ENCODE measurements at places on chromosomes 7 and 10. TPM values are rescaled to one million over a fixed set of nuclear protein-coding genes. Genes with fewer than 3 reads are reported as not detected.

DNA sequence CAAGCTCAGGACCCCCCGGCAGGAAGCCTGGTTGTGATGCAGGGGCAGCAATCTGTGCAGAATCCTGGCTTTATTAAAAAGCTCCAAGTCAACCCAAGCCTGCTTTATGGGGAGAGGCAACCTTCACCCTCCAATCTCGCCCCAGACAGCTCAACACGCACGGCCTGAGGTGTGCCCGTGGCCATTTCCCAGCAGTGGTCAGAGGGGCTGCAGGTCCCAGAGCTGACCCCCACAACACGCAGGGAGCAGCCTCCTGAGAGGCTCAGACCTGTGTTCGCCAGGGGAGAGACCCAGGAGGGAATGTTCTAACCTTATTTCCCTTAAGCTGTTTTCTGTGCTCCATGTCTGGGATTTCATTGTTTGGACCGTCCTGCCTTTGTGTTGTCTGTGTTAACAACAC is 108.2 kb downstream of the CTBP2 start:
- DNase-seq: no peak

DNA sequence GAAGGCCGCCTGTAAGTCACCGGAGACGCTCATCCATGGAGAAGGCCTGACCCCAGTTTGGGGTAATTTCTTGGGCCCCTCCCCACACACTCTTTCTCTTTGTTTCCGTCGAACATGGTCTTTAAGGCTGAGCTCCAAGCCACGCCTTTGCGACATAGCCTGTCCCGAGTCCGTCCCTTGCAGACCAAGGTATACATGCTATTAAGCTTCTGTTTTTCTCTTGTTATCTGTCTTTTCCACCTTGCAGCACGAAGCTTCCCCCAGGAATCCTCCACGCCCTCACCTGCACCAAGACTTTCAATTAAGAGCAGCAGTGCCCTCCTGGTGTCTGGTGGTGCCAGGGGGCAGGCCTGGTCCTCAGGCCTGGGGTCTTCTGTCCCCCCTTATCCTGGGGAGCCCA is 4.2 kb upstream of the FAM20C start:
- DNase-seq: no peak

GRCh38 chr7:139874302-139874629 is 45.2 kb downstream of the TBXAS1 start:
- DNase-seq: no peak

- no peak for DNase-seq
Measured at GRCh38 chr10:123241391-123242141, 87.4 kb downstream of the BUB3 start.

DNA sequence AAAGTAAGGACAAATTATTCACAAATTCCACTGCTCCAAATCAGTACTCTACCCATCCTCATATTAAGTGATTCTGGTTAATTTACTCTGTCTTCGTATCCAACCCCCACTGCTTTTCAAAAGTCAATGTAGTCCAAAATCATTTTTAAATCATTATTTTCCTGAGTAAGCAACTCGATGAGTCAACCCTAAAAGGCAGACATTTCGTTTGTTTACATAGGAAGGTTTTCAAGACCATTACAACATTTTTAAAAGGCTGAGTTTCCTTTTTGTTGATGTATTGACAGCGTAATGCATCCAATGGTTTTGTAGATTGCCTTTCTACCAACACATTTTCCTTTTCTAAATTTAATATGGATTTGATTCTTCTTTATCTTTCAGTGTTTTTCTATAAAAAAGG is 523.0 kb upstream of the ANKRD30A start:
- DNase-seq: no peak

DNA sequence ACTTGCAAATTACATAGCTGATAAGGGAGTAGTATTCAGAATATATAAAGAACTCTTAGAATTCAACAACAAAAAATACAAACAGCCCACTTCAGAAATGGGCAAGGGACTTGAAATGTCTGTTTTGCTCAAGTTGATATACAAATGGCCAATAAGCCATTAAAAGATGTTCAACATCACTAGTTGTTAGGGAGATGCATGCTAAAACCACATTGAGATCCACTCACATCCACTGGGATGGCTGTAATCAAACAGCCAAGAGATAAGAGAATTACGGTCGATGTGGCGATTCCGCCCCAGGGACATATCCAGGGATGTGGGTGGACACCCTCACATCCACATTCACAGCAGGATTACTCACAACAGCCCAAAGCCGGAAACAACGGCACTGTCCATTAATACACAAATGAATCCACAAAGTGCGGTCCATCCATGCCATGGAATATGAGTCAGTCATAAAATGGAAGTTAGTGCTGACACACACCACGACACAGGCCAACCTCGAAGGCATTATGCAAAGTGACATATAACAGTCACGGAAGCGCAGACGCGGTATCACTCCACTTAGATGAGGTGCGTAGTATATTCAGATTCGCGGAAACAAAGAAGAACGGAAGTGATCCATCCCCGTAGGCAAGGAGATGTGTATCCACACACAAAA is 227.8 kb downstream of the DNAJB6 start:
- no peak for DNase-seq

GRCh38 chr7:80770061-80770460 is 131.6 kb downstream of the CD36 start:
- DNase-seq: no peak

- DNase-seq: no peak
Measured at GRCh38 chr7:143931739-143932138, 3.3 kb upstream of the OR2F2 start.

GRCh38 chr7:1542841-1543747 is 12.6 kb downstream of the MAFK start:
- DNase-seq: peak; percentile 3

- no peak for DNase-seq
Measured at GRCh38 chr10:114352653-114353298, 51.5 kb downstream of the AFAP1L2 start.

- DNase-seq: peak; percentile 7
Measured at GRCh38 chr7:47046949-47047348, 535.0 kb downstream of the TNS3 start.

DNA sequence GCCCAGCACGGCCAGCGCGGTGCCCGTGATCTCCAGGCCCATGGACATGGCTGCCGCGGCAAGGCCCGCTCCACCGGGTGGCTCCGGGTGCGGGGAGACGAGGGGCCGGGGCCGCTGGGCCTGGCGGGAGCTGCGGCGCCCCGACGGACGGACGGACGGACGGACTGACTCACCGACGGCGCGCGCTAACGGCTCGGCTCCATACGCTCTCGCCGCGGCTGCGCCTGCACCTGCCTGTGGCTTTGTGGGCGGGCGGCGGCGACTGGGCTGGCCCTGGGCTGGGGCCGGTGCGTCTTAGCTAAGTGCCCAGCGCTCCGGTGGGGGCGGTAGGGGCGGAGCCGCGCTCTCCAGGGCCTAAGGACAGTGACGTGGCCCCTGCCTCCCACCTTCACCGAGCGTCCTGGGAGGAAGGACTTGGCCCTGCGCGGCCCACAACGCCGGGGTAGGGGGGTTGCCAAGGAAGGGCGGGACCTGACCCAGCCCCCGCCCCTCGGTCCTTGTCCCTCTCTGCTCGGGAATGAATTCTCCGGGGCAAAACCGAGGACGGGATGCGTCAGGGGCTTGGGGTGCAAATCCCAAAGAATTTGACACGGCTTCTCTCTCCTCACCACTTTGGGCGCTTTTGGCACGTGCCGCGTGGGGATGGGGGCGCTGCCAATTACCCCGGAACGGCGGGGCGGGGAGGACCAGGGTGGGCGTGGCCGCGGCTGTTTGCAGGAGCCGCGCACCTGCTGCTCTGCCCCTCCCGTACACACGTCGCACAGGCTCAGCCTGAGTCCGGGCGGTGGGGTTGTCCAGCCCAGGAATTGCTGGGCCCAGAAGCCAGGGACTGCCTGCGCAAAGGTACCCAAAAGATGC is at the start of gene CLDN3:
Gene CLDN3 (minus strand): TSS at position 269 of the 858 bp plus-strand sequence. CDS start 221 bp downstream, at position 48.
- DNase-seq: peak; percentile 94

Gene SPAM1
- not detected for total RNA-seq
